Cortex of kidney (tissue), 1 donor: ENCODE measurements at places on chromosomes 3 and 15.

- no peak for DNase-seq
These were observed 1.3 kb upstream of the GATA2 start for GRCh38 chr3:128494367-128494650.

DNA sequence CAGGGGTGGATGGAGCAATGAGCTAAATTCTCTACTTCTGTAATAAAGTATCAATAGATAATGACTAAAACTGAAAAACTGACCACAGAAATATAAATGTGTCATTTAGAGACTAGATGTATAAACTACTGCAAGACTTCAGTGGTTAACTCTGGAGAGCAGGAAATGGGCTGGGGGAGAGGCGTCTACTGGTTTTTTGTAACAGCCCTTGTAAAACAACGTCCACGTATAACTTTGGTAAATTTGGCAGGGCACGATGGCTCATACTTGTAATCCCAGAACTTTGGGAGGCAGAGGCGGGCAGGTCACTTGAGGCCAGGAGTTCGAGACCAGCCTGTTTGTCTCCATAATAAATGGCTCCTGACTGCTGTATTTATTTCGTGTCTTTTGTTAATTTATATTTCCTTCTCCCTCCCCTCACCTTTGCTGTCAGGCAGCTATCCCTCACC is 12.5 kb downstream of the RAB27A start:
- no peak for DNase-seq

DNA sequence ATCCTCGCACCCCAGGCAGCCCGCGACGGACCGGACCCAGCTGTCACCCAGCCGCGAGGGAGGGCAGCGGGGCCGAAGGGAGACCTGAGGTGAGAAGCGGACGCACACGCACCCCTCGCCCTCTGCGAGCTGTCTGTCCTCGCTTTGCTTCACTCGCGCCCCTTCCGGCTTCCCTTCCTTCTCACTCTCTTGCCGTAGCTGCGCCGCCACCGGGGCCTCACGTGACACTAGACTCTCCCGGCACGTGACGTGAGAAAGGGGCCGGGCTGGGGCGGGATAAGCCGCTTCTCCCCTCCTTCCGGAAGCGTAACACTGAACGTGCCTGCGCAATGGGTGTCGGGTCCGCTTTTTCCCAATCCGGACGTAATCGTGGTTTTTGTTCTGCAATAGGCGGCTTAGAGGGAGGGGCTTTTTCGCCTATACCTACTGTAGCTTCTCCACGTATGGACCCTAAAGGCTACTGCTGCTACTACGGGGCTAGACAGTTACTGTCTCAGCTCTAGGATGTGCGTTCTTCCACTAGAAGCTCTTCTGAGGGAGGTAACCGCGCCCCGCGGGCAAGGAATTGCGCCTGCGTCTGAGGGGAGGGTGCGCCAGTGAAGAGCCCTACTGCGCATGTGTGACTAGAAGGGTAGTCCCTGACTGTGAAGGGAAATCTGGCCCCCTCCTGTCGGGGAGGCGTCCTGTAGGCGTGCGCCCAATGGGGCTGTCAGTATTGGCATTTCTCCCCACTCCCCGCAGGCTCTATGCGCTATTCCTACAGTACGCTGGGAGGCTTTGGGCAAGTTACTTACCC is at the start of the genes ATG3 and SLC35A5:
Gene ATG3 (minus strand): TSS at position 229 of the 796 bp plus-strand sequence. CDS start 434 bp downstream, outside the sequence.
Gene SLC35A5 (plus strand): TSS at position 312 of the 796 bp plus-strand sequence. CDS start 1,359 bp downstream, outside the sequence.
- peak; percentile 78 for DNase-seq

DNA sequence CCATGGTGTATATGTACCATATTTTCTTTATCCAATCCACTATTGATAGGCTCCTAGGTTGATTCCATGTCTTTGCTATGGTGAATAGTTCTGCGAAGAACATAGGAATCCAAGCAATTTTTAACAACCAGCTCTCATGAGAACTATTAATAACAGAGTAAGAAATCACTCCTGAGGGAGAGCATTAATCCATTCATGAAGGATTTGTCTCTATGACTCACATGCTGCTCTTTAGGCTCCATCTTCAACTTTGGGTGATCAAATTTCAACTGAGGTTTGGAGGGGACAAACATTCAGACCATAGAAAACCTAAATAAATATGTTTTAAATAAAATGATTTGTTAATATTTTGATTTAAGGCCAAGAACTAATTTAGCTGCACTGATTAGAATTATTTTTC is 147.4 kb downstream of the NSUN3 start:
- no peak for DNase-seq

DNA sequence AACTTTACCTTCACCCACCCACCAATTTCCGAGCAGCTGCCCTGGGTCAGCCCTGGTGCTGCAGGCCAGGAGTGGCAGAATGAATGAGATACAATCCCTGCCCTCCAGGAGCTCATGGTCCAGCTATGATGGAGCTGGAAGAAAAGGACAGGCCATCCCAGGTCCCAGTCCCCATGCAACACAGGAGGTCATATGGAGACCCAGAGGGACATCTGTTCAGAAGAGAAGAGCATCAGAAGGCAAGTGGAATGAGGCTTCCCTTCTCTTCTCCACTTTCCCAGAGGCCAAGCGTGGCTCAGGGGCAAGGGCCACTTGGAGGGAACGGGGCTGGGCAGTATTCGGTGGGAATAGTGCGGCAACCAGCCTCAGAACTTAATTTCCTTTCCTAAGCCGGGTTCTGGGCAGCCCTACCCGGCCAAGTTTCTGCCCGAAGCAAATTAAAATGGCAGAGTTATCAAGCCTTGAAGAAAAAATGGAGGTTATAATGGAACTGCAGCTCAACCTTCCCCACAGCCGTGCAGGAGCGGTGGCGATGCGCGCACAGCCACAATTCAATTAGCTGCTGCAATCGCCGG is 35.9 kb downstream of the TLE3 start:
- no peak for DNase-seq

DNA sequence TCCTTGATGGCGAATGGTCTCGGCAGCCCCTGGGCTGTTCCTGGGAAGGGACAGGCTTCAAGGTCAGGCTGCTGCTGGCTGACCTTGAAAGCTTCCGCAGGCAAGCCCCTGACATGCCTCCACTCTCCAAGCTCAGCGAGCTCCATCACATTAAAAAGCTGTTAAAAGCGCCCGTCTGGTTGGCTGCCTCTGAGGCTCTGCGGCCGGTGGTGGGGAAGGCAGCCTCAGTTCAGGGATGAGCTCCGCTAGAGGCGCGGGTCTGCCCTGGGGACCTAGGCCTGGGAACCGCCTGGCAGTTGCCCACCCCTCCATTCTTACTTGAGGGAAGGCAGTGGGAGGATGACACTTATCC is 103.8 kb downstream of the LINGO1 start:
- no peak for DNase-seq

DNA sequence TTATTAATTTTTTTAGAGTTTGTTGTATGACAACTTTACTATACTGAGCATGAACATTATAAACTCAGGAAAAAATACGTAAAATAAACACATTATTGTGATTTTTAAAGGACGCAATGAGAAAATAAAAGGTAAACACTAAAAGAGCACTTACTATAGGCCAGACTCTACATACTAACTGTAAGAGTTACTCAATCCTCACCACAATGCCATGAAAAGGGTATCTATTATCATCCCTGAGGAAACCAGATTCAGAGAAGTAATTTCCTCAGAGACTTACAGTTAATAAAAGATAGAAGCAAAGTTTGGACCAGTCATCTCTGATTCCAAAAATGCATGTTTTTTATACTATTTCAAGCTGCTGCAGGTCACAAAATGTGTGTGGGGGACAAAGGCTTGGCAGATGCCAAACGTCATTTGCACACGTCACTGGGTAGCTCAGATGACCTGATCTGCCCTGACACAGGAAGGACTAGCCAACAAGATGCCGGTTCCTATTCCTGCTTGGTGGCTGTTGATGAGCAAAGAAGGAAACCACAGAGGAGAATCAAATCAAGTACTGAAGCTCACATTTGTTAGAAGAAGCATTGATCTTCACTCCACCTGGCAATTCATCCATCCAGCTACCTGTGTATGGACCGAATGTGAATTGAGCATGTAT is 42.3 kb downstream of the KLHL6 start:
- no peak for DNase-seq

DNA sequence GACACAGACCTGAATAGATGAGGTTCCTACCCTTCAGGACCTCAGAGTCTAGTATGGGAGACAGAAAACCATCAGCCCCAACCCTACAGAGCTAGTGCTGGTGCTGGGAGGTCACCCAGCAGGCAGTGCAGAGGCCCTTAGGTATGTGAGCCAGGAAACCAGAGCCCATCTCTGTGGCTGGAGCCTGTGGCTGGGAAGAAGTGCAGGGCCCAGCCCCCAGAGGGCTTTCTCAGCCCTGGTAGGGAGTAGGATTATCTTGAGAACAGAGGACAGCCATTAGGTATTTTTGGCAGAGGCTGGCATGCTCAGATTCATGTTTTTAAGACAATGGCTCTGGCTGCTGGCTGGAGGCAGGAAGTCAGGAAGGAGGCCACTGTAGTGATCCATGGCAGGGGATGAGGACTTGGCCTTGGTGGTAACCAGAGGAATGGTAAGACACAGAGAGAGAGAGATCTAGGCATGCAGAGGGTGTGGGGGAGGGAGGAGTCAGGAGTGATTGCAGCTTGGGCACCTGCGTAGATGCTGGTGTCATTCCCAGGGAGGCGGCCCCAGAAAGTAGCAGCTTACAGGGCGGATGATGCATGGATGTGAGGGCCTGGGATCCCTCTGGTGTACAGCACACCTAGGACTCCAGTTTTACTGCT is 220.9 kb upstream of the EIF1B start:
- no peak for DNase-seq

- DNase-seq, result no peak
These were observed 2.9 kb downstream of the HDGFL3 start for GRCh38 chr15:83204697-83205096.

DNA sequence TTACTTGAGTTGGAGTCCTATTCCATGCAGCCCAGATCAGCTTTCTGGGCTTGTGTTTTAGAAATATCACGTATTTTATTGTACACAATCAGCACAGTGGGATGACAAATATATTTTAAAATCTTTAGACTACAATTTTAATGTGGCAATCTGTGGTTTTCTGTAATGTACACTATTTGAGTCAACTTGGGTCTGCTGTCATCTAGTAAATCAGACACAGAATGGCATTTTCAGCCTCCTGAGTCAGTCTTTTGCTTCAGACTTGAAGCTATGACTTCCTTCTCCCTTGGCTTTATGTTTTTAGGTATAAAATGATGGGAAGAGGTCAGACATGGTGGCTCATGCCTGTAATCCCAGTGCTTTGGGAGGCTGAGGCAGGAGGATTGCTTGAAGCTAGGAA is 232.1 kb downstream of the NECTIN3 start:
- no peak for DNase-seq

DNA sequence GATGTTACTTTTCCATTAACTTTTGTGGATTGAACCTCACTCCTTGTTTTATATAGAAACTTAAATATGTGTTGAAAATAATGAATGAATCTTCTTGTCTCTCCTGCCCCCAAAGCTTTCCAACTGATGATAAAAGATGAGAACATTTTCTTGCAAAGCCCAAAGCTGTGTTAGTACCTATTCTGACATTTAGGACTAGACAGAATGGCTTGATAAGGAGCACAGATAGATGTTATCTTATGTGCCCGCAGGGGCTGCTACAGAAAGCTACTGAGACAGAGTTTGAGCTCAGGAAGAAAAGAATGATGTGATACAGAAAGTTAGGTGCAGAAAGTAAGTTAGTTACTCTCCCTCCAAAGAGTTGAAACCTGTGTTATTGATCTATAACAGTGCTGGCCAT is 109.4 kb upstream of the ATP11B start:
- no peak for DNase-seq

DNA sequence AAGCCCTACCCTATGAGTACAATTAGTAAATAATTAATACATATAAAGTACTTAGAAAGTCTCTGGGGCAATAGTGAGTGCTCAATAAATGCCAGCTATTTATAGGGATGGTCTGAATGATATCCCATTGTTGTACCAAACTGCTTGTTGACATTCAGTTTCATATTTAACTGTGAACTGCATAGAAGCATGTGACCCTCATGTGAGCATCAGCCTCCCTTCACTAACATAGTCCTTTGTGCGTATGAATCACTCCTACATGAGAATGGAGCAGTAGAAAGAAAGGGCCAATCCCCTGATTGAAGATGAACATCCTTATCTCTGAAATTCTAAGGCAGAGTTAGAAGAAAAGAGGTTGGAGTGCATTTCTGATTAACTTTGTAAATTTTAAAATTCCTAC is 68.7 kb upstream of the ATP10A start:
- DNase-seq, result no peak

DNA sequence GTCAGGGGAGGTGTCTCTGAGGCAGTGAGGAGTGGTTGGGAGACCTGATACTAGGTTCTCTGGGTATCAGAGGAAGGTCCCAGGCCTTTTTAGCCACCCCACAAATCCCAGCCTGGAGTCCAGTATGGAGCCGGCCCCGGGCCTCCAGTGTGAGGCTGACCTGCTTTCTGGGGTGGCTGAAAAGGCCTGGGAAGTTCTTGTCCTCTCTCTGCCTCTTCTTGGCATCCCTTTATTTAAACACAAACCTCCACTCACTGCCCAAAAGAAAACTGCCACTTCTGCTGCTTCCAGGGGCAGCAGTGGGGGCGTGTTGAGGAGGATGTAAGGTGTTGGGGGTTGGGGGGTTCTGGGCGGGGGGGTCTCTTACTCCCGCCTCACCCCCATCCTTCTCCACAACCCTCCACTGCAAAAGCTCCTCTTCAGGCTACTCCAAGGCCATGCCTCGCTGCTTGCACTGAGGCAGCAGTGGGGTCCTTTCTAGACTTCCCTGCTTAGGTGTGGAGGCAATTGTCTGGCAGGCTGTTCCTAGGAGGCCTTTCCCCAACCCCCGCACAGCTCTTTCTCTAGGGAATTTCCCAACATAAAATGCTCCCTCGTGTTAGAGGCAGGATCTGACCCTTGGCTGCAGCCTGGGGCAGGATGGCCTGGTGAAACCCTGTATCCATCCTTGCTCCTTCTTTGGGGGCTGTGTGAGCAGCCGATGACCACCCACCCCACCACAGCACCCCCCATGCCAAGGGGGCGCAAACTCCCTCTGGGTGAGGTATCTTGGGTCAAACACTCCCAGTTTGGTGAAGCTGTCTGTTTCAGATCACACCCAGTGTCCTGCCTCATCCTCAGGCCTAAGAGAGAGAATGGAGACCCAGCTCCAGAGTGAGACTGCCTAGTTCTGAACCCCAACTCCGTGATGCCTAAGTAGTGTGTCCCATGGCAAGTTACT is 12.1 kb upstream of the RAD18 start:
- no peak for DNase-seq
